IPS-NIHi11 (cell line): ENCODE measurements at places on chromosomes 2 and 18.
A peak's percentile ranks its signal among the peaks of the same experiment; 100 is the strongest.

GRCh38 chr2:230931556-230932231, 6.7 kb upstream of the GPR55 start:
- no peak for DNase-seq

DNA sequence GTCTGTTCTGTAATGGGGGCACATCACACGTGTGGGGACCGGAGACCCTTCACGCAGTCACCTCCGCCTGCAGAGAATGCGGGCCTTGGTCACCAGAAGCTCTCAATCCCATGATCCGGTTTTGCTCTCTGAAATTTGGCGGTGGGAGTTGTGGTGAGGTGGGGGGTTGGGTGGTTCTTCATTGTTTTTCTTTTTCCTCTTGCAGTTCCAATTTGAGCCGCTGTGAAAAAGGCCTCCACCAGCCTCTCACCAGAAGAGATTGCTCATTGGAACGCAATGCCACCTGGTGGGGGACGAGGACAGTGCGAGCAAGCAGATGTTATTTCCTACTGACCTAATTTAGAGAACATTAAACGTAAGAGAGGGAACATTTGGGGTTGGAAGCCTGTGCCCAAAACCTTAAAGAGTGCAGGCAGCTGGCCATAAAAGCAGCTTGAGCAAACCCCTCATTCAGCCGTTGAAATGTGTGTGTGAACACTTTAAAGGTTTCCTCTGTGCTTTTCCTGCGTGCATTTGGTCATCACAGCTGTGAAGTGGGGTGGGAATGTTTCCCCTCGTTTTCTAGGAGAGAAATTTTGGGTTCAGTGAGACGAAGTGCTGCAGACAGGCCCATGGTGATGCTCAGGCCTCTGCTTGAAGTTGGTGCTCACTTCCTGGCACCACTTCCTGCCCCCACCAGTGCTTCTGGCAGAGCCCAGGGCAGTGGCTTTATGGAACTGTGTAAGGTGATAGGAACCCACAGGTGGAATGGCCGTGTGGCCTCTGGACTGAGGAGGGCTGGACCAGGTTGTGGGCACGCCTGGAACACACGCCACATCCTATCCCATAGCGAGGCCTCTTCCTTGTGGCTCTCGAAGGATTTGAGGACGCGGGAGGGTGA, 61.7 kb downstream of the ZCCHC2 start:
- DNase-seq: peak; percentile 91

GRCh38 chr18:51753365-51754057, 556.0 kb upstream of the MEX3C start:
- DNase-seq: no peak

DNA sequence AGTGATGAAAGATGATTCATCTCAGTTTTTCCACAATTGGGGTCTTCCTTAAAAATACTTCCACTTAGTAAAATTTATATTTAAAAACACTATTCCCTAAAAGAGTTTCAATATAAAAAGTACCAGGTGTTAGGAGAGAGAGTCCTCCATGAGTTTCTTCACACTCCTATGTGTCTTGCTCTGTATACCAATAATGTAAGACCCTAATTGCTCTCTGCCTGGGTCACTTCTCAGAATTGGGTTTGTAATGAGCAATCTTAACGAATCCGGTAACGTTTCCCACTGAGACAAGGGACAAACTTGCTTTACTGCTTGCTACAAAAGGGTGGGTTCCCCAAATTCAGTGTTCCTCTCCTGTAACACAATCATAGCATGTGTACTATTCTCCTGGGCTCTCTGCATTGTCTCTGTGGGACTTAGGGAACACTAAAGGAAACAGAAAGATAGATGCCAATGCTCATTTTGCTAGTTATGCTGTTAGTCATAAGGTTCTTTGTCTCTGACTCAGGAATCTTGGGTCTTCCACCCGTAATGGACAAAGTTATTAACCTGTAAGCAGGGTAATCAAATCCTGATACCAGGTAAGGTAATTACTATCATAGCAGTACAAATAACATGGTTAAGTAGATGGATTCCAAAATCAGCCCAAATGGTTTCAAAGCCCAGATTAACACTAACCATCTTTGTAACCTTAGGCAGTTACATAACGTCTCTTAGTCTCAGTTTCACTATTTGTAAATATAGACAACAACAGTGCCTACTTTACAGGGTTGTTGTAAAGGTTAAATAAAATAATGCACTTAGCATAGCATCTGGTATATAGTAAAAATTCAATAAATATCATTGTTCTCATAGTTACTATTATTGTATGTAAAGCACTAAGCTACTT, 46.3 kb downstream of the ITSN2 start:
- no peak for DNase-seq

- no peak for DNase-seq
Observed at GRCh38 chr18:78138983-78139496, 840.6 kb upstream of the SALL3 start.

- DNase-seq: no peak
Observed at GRCh38 chr2:43149482-43150107, 76.8 kb downstream of the ZFP36L2 start.

DNA sequence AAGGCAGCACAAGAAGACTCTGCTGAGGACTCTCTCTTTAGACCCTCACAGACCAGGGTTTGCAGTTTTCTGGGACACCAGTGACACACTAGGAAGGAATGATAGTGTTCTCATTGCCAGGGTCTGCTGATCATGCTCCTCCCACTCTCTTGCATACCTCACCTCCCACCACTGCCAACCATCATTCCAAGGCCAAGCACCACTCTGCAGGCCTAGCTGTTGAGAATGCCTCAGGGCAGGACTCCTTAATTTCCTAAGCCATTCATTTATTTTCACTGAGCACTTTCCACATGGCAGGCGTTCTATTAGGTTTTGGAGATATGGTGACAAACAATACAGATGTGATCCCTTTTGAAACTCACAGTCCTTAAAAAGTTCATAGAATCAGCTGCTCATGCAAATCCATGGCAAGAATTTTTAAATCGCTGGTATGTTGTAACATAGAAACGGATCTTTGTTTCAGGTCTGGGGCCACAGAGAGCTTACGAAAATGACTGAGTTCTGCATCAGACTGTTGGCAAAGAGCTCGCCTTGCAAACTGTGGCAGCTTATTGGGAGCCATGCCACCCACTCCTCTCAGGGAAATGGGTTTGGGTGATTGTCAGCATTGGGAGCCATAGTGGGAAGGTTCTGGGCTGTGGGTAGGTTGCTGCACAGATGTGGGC, 78.5 kb downstream of the XDH start:
- peak; percentile 29 for DNase-seq

DNA sequence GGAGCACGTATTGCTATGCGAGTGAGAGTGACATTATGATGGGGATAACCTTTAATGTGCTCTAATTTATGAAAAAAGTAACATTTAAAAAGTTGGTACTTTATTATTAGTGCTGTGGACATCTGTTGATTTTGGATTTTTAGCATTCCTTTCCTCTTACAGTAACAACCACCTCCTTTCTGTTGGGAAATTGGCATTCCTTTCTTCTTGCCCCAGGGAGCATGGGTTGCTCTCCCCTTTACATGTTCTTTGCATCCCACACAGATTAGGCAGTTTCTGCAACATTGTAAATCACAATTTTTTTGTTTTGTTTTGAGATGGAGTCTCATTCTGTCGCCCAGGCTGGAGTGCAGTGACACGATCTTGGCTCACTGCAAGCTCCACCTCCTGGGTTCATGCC, 300.2 kb downstream of the LPIN1 start:
- DNase-seq: peak; percentile 17

DNA sequence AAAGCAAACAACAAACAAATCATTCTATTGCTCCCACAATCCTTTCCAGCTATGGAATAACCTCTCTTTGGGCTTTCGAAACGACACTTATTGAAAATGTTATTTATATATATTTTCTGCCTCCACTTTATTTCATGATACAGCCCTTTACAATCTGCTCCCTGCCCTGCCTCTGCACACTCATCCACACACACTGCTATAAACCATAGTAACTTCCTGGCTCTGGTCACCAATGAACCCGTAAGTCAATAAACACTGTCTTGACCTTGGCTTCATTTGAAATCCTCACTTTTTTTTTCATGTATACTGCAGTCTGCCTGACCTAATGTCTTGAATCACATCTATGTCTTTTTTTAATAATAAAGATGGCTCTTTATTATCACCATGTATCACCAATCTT, 161.5 kb downstream of the SLC39A10 start:
- DNase-seq: no peak

- no peak for DNase-seq
Observed at GRCh38 chr2:37627710-37628109, 43.7 kb downstream of the CDC42EP3 start.

GRCh38 chr2:1300284-1300683, 113.0 kb upstream of the TPO start:
- no peak for DNase-seq

- DNase-seq: no peak
Observed at GRCh38 chr2:40358783-40359182, 93.1 kb downstream of the SLC8A1 start.

DNA sequence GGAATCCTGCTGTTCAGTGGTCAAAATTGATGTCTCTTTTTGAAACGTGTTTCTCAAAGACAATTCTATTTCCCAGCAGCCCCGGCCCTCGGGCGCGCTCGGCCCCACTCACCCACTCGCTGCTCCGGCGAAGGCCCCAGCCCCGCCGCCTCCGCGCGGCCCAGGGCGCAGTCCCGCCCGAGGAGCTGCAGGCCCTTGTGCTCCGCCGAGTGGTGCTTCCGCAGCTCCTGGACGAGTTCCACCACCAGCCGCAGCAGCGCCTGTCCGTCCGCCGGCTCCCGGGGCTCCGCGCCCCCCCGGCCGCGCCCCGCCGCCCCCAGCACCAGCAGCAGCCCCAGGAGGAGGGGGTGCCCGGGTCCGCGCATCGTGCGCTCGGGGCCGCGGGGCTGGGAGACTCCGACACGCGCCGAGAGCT, 413 bp downstream of the ALKAL2 start:
- DNase-seq: peak; percentile 70

DNA sequence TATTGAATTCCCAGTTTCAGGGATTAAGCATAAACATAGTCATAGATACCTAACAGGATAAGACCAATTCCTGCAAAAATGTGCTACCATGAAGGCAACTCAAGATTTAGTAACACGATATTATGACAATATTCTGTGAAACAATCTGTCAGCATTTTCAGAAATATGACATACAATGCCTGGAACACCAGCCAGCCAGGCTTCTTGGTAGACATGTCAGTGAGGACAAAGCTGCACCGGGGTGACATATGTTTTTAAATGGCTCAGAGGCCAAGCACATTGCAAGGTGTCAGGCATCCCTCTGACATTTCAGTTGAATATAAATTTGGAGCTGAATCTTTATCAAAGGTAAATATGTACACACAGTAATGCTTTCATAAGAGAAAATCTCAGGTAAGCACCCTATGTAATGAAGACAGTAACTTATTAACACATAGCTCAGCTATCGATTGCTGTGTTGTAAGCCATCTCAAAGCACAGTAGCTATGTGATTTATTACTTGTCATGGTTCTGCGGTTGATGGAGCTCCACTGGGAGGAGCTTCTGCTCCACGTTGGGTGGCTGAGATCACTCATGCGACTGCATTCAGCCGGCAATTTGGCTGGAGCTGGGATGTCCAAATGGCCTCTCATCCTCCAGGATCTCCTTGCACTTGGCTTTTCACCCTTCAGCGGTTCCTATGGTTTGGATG, 31.9 kb upstream of the EML6 start:
- DNase-seq: no peak

DNA sequence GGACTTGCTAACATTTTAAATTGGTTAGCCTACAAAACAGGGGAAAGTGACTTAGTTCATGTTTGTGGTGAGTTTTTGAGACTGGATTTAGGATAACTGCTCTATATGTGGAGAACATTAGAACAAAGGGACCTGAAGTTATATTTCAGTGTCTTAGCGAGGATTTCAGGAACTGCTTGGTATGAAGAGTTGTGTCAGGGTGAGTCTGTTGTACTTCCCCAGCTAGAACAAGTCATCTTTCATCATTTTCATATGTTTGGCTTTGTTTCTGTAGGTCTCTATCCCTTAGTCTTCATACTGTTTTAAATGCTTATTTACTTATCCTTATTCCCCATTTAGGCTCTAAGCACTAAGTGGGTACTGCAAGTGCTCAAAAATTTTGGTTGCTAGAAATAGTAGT, 41.9 kb downstream of the KCMF1 start:
- DNase-seq: no peak

DNA sequence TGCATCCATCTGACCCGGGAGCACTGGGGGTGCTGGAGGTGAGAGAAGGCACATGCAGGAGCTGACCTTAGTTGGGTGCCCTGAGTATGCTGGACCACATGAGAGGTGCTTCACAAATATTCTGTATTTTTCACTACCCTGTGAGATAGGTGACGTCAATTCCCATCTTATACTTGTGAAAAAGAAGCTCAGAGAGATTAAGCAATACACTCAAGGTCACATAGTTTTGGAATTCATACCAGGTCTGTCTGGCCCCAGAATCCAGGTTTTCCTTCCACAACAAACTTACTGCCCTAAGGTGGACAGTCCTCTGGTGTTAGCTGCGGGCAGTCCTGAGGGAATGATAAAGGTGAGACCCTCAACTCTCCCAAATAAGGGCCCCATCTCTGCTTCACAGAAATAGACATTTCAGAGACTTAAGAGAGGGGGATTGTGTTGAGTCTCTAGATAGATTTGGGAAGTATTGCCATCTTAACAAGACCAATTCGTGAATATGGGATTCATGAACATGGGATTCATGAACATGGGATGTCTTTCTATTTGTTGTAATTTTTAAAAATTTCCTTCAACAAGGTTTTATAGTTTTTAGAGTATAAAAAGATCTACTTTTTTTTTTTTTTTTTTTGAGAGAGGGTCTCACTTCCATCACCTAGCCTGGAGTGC, 64.0 kb upstream of the SMAD7 start:
- DNase-seq: no peak

GRCh38 chr18:10051877-10052631, 138.2 kb downstream of the VAPA start:
- DNase-seq: no peak

DNA sequence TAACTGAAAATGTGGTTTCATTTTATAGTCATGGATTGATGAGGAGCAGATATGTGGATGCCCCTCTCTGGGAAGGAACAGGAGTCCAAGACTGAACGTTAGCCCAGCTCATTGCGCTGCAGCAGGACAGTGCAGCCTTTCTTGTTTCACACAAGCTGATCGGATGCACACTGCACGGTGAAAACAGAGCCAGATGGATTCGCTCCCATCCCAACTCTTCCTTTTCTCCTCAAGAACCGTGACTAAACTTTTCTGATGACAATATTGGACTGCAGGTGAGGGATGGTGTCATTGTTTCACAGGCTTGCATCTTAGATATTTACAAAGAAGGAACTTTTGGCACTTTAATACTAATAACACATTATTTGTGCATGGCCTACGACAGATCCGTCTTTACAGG, 33.8 kb upstream of the COPS8 start:
- no peak for DNase-seq

- DNase-seq: peak; percentile 93
Observed at GRCh38 chr2:70070542-70071268, 16.6 kb upstream of the PCBP1 start.

DNA sequence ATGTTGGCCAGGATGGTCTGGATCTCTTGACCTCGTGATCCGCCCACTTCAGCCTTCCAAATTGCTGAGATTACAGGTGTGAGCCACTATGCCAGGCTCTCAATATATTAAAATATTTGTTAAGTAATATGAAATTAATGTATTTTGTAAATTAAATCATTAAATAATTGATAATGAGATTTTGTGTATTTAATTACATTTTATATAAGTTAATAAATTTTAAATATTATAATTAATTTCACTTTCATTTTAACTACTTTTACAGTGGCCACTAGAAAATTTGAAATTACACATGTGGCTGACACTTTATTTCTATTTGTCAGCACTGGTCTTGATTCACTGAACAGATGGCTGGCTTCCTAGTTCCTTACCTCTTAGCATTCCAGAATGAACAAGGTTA, 102.6 kb downstream of the DPP10 start:
- no peak for DNase-seq

- no peak for DNase-seq
Observed at GRCh38 chr2:99461828-99462483, 27.9 kb downstream of the REV1 start.
